PC-3 (cell line): ENCODE measurements at places on chromosomes 6 and 20. TPM values are rescaled to one million over a fixed set of nuclear protein-coding genes. Genes with fewer than 3 reads are reported as not detected.

GRCh38 chr6:158626360-158627167 lies 18.0 kb downstream of the DYNLT1 start:
- no peak for DNase-seq

GRCh38 chr6:169254456-169255316 lies 1.0 kb upstream of the THBS2 start:
- DNase-seq = no peak

GRCh38 chr6:142857796-142858555 lies 87.0 kb downstream of the HIVEP2 start:
- DNase-seq = no peak

- no peak for DNase-seq
Observed at GRCh38 chr6:33243476-33243875, 28.2 kb downstream of the VPS52 start.

GRCh38 chr20:4171538-4172116 lies 156.3 kb upstream of the RNF24 start:
- DNase-seq = no peak

DNA sequence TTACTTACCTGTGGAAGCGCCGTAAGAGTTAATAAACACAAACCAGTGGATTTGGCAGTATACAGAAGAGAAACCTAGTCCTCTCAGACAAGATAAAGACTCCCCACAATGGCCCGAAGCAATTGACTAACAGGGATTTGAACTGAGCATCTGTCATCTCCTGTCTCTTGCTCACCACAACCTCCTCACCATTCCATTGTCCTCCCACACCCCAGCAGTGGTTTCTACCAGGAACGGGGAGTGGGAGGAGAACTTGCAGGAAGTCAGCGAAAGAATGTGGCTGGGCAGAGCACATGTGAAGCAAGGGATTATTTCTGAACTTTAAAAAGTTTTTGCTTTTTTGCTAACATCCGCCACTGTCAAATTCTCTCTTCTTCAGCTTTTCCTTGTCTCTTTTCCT lies 24.6 kb upstream of the TAAR1 start:
- DNase-seq = peak; percentile 70

Gene HLA-DQA2
- not detected in 2 replicates for total RNA-seq
